ENCODE measurements at places on chromosomes 4 and X. TPM values are rescaled to one million over a fixed set of nuclear protein-coding genes. Genes with fewer than 3 reads are reported as not detected.

GRCh38 chrX:43741843-43742573 is 85.9 kb downstream of the MAOA start:
- H3K27me3 ChIP-seq: no peaks in the 10 kb centered on the region
- no peaks in the 10 kb centered on the region for H3K4me1 ChIP-seq
- H3K36me3 ChIP-seq: no peaks in the 10 kb centered on the region

EFHC2 gene
- total RNA-seq: 0.31 TPM

DNA sequence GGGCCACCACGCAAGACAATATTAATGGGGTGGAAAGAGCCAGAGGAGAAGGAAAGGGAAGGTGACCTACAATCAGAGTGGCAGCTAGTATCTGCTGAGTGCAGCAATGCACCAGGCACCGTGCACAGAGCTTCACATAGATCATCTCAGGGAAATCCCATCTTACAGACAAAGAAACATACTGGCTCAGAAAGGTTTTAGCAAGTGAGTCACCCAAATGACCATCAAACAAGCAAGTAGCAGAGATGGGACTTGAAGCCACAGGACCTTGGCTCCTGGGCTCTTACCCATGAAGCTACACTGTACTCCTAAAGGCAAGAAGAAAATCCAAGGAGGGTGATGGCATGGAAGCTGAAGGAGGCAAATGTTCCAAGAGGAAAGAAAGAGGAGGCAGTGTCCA is 6.8 kb downstream of the ANXA5 start:
- H3K4me1 ChIP-seq: peaks cover 10% of the 10 kb centered on the region
- peaks cover 6% of the 10 kb centered on the region for H3K27me3 ChIP-seq
- peak; percentile 8 for DNase-seq
- H3K36me3 ChIP-seq: peaks cover 3% of the 10 kb centered on the region
- no peak overlapping the region for H3K4me3 ChIP-seq

DNA sequence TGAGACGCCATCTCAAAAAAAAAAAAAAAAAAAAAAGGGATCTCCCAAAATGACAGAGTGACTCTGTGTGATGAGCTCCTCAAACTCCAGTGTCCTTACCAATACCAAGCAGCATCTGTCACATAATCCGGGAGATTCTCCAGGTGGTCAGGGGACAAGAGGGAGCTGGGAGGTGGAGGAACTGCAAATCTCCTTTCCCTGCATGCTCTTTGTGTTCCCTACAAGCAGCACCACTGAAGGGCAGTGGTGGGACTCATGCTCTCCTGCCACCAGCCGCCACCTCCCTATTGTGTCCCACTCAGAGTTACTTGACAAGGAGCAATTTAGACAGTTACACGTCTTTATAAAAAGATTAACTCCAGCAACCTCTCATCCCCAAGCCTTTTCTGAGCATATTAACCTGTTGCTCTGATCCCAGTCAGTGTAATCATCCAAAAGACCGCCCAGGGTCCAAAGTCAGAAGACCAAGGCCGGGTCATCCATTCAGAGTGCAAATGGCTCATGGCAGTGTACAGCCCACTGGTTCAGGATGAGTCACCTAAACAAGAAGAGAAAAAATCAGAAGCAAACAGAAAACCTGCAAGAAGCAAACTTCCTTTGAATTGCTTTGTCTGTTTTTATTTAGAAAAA is 23.6 kb downstream of the MGST2 start:
- no peak overlapping the region for H3K4me3 ChIP-seq
- peaks cover 3% of the 10 kb centered on the region for H3K36me3 ChIP-seq
- no peaks in the 10 kb centered on the region for H3K27me3 ChIP-seq
- DNase-seq: no peak
- H3K27ac ChIP-seq: no peak overlapping the region

DNA sequence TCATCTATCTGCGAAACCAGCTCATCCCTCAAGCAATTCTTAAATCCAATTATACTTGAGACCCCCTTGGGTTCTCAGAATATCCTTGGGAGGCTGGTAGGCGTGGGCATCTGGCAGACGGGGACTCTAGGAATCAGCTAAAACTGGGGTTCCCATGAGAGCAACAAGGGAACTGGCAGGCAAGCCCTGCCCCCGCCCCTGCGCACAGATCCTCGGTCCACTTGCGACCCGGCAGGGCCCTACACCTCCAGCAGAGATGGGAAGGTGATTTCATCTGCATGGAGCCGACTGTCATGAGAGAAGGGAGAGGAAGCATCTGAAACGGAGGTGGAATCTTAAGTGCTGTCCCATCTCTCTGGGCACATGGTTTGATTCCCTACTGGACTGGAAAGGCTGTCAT is 9.9 kb upstream of the C4orf50 start:
- H3K27ac ChIP-seq: no peak overlapping the region
- no peaks in the 10 kb centered on the region for H3K27me3 ChIP-seq
- H3K36me3 ChIP-seq: no peaks in the 10 kb centered on the region
- no peak for DNase-seq
- H3K4me1 ChIP-seq: no peaks in the 10 kb centered on the region

C4orf36 gene
- not detected for total RNA-seq

GRCh38 chr4:13570916-13571315 is 26.6 kb upstream of the NKX3-2 start:
- H3K4me1 ChIP-seq: no peaks in the 10 kb centered on the region
- H3K4me3 ChIP-seq: no peak overlapping the region
- no peak overlapping the region for H3K27ac ChIP-seq
- H3K36me3 ChIP-seq: peaks cover 28% of the 10 kb centered on the region

DNA sequence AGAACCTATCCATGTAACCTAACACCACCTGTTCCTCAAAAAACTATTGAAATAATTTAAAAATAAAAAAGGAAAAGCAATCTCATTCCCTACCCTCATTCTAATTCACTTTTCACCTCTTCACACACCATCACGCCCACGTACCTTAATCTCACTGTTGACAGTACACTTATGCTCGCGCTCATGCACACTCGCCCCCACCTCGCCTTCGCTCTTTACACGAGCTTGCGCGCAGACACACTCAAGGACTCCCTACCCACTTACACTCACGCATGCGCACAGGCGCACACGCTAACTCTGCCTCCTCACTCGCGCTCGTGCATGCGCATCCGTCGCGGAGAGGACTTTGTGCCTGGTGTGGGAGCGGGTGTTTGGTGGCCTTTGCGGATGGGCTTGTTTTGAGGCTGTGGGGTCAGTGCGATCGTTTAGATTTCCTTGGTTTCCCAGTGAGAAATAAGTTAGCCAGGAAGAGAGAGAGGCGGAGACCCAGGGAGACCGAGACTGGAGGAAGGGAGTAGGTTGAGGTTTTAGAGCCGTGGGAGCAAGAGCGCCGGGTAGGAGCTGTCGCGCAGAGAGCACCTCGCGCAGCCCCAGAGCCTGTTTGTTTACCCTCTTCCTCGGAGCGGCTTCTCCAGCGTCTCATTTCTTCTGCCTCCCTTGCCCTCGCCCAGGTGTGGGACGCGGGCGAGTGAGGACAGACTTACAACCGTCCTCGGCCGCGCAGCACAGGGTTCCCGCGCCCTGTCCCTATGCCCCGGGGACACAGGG is 8.1 kb upstream of the GSX2 start:
- peak; percentile 77 for DNase-seq
- no peaks in the 10 kb centered on the region for H3K36me3 ChIP-seq
- H3K27me3 ChIP-seq: peaks cover 53% of the 10 kb centered on the region
- peak overlapping the region; percentile 84 for H3K4me3 ChIP-seq

DNA sequence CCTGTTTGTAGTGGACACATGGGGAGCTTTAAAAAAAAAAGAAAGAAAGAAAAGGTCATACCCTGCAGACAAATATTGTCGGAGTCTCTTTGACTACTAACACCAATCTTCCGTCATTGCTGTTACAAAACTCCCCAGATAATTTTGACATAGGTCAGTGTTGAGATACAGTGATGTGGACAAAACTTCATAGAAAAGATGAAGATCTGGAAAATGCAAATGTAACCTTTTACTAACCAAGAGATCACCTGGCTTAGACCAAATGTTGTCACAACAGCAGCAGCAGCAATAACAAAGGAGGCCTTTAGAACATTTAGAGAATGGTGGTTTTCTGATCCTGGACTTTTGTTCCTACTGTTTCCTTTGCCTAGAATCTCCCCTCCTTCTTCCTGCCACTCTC is 8.1 kb upstream of the COMMD8 start:
- no peaks in the 10 kb centered on the region for H3K36me3 ChIP-seq
- DNase-seq: no peak
- peaks cover 2% of the 10 kb centered on the region for H3K27me3 ChIP-seq
- H3K27ac ChIP-seq: no peak overlapping the region
- H3K4me3 ChIP-seq: no peak overlapping the region

DNA sequence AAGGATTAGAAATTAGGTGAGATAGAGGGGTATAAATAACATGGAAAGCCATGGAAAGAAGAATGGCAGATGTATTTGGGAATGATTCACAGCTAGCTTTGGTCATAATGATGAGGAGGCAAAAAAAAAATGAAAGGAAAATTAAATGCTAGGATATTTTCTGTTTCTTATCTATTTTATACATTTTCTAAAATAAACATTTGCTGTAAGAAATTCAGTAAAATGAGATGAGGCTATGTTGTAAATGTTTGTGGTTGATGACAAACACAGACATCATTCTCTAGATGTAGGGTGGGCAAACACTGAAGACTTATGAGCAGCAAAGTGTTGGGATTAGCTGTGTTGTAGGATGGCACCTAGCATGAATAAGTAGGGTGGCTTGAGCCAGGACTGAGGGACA is 407.1 kb downstream of the IL15 start:
- peaks cover 33% of the 10 kb centered on the region for H3K36me3 ChIP-seq
- no peak overlapping the region for H3K4me3 ChIP-seq
- H3K27ac ChIP-seq: no peak overlapping the region
- DNase-seq: no peak
- H3K27me3 ChIP-seq: no peaks in the 10 kb centered on the region

GRCh38 chr4:52873861-52874343 is 11.8 kb downstream of the RASL11B start:
- H3K27ac ChIP-seq: no peak overlapping the region
- DNase-seq: no peak
- H3K4me1 ChIP-seq: no peaks in the 10 kb centered on the region

DNA sequence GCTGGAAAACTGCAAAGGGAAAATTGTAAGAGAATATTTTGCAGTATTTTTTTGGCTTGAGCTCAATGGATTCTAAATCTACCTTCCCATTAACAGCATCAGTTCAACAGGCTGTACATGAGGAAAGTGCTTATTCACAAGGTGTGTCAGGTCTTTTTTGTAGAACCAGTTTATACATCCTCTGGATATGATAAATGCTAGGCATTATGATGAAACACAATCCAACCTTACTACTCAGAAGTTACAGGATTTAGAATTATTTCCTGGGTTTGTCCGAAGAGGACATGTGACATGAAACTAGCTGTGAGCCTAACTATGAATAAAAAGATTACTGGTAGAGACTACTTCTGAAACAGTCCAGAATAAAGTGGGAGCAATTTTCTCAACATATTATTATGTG is 49.5 kb downstream of the ATXN3L start:
- no peak overlapping the region for H3K4me3 ChIP-seq
- H3K36me3 ChIP-seq: no peaks in the 10 kb centered on the region
- no peak overlapping the region for H3K27ac ChIP-seq

DNA sequence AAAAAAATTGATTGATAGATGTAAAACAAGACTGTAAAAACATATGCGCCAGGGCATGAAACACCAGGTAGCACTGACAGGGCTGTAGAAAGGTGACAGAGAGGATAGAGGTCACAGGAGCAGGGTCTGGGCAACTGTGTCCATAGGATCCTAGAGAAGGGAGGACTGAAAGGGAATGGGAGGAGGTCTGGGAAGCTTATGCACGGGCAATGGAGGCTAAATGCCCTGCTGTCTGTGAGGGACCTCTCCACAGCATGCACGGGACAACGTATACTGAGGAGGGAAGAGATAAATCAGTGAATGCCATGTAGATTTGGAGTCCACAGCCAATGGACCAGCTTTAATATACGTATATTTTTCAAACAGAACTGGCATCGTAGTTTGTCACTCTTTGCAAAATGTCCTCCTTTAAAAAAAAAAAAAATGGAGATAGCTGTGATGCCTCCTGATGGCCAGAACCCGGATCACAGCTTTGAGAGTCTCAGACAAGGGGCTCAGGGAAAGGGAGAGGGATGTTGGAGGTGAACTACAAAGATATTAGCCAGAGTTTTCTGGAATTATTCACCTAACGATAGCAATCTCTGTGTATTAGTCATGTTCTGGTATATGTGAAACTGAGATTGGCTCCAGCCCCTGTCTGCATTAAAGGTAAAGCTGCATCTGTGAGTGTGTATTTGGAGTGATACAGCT is 16.0 kb downstream of the RAB40A start:
- no peak overlapping the region for H3K4me3 ChIP-seq
- H3K36me3 ChIP-seq: no peaks in the 10 kb centered on the region
- H3K27ac ChIP-seq: no peak overlapping the region
- no peaks in the 10 kb centered on the region for H3K27me3 ChIP-seq

DGAT2L6 gene
- total RNA-seq: not detected

DNA sequence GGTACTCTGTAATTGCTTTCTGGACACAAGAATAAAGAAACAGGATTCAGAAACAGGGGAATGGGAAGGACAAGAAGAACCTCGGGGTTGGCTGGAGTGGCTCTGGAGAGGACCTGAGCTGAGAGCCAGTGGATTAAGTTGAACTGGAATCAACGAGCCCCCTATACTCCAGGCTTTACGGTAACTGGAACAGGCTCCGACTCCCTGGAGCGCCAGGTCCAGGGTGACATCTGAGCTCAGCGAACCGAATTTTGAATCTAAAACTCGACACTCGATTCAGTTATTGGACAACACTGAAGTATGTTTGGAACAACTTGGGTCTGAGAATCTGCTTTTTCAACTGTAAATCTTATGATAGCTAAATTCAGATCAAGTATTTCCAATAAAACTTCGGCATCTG is 23.9 kb downstream of the HMX1 start:
- H3K4me3 ChIP-seq: no peak overlapping the region
- H3K27me3 ChIP-seq: peaks cover 4% of the 10 kb centered on the region
- no peak overlapping the region for H3K27ac ChIP-seq

MAGEB17 gene
- not detected for total RNA-seq

All from activated CD8-positive, alpha-beta T cell treated with anti-CD3 and anti-CD28 coated beads for 36 hours (primary cell).